ENCODE measurements at places on chromosomes 13 and 19.

DNA sequence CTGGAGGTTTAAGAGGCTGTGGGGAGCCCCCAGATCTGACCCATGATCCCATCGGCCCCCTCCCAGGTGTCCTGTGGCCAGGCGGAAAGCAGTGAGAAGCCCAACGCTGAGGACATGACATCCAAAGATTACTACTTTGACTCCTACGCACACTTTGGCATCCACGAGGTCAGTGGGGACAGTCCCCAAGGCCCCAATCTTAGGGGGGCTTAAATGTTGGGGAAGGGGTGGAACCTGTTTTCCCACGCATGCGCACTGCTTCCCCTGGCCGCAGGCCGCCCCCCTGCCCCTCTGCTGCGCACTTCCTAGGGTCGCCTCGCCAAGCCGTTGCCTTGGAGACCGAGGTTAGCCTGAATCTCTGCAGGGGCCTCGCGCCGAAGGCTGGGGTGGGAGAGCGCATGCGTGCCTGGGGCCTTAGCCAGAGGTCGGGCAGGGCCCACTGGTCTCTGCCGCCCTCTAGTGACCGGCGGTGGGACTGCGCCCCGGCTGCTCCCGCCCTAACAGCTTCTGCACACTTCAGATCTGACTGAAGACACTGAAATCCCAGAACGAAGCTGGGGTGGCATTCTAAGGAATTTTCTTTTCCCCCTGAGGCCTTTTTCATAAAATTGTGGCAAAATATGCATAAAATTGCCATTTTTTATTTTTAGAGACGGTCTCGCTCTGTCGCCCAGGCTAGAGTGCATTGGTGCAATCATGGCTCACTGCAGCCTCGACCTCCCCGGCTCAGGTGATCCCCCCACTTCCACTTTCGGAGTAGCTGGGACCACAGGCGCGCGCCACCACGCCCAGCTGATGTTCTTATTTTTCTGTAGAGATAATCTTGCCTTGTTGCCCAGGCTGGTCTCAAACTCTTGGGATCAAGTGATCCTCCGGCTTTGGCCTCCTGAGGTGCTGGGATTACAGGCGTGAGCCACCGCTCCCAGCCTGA, 3.6 kb downstream of the PRMT1 start:
- DNase-seq: no peak

- no peak for DNase-seq
Measured at GRCh38 chr19:6811906-6812305, 39.4 kb downstream of the VAV1 start.

- DNase-seq: no peak
Measured at GRCh38 chr13:114282041-114282670, 755 bp downstream of the UPF3A start.

GRCh38 chr13:33937373-33938098, 119.6 kb downstream of the RFC3 start:
- no peak for DNase-seq

DNA sequence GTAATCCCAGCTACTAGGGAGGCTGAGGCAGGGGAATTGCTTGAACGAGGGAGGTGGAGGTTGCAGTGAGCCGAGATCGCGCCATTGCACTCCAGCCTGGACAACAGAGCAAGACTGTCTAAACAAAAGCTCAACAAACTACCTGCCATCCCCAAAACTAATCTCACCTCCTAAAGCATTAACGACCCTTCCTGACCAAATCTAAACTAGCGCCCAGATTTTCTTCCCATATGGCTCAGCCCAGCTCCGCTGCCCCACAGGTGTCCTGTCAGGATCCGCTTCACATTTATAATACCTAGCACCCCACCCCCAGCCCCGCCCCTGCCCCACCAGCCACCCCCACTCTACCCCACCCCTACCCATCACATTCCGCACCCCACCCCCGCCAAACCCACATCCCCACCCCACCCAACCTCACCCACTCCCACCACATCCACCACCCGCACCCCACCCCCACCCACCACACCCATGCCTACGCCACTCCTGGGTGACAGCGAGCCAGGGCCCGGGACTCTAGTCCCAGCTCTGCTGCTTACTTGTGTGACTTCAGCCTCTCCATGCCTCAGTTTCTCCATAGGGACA, 599 bp downstream of the C19orf12 start:
- DNase-seq: no peak

- DNase-seq: no peak
Measured at GRCh38 chr13:73939071-73939380, 195.2 kb downstream of the KLF12 start.

DNA sequence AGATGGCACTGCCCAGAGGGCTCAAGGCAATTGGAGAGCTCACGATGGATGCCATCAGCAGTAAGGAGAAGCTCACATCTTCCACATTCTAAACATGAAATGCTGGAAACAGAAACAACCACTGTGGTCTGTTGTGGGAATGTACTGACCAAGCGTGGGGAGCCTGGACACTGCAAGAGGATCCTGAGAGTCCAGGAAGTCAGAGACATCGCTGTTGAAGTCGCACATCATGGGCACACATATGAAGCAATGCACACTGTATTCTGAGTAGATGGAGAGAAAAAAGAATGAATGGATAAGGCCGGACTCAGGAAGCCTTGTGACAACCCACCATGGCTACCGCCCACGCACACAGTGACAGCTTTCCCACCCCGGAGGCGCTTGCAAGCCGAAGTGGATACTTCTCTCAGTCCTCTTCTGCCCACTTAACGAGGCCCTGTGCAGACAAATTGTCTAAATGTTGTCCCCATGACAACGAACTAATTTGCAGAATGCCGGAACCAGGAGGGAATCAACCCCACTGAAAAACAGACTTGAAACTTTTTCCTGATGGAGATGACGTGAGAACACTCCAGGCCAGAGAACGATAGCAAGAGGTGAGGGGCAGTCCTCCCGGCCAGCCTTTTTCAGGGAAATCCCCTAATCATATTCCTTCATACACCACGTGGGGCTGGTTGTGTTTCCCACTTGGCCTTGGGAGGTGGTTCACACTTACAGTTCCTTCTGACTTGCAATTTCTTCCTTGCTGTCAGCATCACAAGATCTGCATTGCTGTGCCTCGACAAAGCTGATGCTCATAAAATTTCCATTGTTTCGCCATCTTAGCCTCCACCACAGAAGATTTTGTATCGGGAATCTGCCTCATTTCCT, 109.6 kb upstream of the SERP2 start:
- no peak for DNase-seq

- DNase-seq: no peak
Measured at GRCh38 chr13:47114030-47114429, 217.2 kb upstream of the HTR2A start.
